Esophagus mucosa (tissue), 1 donor: ENCODE measurements at places on chromosomes 12 and 14. TPM values are rescaled to one million over a fixed set of nuclear protein-coding genes. Genes with fewer than 3 reads are reported as not detected.

DNA sequence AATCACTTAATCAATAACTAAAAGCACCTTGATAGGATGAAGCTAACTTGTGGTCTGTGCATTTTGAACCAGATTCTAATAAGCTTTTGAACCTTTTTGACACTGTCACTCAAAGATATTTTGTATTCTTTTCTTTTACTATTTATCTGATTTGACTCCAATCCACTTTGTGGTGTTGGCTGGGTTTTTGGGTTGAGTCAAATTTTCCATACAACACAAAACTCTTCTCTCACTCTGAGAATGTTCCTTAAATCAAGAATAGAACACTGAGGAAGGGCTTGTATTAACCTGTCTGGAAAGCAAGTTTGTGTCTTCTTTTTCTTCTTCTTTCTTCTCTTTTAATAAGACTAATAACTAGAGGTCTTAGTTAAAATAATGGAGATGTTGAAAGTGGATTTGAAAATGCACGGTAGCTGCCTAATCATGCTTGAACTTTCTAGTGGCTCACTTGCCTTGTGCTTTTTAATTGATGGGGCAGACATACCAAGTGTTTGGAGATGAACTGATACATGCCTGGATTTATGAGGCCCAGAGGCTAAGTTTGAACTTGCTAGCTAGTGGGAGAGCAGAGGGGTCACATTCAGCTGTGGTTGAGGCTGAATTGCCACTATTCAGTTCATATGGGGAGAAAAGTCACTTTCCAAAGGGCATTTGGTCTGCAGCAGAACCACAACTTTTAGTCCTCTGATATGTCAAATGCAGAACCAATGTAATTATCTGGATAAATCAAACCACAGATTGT lies 93.5 kb upstream of the PTHLH start:
- no peak for ATAC-seq

- ATAC-seq, result no peak
These were observed 10.5 kb downstream of the PRKAB1 start for GRCh38 chr12:119678459-119678858.

- ATAC-seq, result no peak
These were observed 87.3 kb upstream of the E2F7 start for GRCh38 chr12:77152623-77153193.

Gene TC2N
- total RNA-seq, result 52.5 TPM

Gene KRT78
- total RNA-seq, result 291 TPM

- no peak for ATAC-seq
These were observed 15.9 kb upstream of the YLPM1 start for GRCh38 chr14:74747237-74747636.

Gene TSPAN19
- total RNA-seq, result not detected

GRCh38 chr14:64766430-64767151 lies 62.4 kb downstream of the PLEKHG3 start:
- ATAC-seq, result peak; percentile 62

Gene TMEM132C
- 0.16 TPM for total RNA-seq

GRCh38 chr14:21060614-21061346 lies 3.2 kb downstream of the RNASE8 start:
- no peak for ATAC-seq

DNA sequence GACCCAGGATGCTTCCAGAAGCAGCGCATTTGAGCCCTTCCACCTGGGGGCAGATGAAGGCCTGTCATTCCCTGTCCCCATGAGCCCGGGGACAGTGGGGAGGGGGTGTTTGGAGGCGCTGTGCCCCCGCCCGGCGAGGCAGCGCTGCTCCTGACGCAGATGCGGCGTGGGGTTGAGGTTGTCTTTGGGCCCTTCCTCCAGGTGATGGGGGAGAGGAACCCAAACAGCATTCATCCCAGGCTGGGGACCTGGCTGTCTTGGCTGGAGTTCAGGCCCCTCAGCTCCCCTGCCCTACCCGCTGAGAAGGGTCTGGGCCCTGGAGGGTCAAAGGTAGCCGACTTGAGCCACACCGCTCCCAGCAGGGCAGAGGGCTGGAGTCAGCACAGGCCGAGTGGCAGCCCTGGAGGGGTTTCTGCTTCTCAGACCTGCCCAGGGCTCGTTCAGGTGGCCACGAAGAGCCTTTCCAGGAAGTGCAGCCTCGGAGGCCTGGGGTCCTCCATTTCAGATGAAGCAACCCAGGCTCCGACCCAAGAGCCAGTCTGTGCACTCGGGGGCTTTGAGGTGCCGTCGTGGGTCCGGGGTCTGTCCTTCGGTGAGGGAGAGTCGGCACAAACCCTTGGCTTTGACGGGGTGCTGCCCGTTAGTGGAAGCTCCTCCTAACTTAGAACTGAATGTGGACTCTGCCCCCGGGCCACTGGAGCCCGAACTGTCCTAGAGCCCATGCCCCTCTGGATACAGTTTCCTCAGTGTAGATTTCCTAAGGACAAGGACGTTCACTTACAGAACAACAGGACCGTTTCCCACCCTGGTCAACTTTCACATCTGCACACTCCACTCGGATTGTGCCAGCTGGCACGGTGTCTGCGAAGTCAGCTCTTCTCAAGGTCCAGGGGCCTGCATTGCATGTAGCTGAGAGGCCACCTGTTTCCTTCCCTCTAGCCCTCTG lies 16.1 kb downstream of the ACADS start:
- ATAC-seq, result no peak

Gene KRT85
- not detected for total RNA-seq
